Erythroblast (primary cell): ENCODE measurements at places on chromosomes 5 and 9.

DNA sequence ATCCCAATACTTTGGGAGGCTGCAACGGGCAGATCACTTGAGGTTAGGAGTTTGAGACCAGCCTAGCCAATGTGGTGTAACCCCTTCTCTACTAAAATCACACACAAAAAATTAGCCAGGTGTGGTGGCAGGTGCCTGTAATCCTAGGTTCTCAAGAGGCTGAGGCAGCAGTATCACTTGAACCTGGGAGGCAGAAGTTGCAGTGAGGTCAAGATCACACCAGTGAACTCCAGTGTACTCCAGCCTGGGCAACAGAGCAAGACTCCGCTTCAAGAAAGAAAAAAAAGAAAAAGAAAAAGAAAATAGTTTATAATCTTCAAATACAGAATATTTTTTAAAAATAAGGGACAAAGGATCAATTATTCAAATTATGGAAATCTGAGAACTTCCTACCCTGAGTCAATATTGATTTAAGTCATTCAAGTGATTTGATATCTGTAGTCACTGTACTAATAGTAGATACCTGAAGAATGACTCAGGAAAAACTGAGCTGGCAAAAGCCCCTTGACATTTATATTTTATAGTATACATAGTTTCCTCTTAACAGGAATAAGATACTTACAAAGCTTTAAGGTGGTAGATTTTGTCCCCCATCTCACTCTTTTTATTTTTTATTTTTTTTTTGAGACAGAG is 61.8 kb downstream of the PTBP3 start:
- DNase-seq: no peak

GRCh38 chr5:112823656-112824055 is 37.4 kb upstream of the SRP19 start:
- no peak for DNase-seq

GRCh38 chr5:77209495-77210090 is 887 bp upstream of the PDE8B start:
- no peak for DNase-seq

GRCh38 chr5:154478224-154478565 is at the start of gene HAND1:
HAND1 (minus strand) TSS chr5:154478227; CDS start chr5:154478008, 219 bp downstream.
- no peak for DNase-seq

DNA sequence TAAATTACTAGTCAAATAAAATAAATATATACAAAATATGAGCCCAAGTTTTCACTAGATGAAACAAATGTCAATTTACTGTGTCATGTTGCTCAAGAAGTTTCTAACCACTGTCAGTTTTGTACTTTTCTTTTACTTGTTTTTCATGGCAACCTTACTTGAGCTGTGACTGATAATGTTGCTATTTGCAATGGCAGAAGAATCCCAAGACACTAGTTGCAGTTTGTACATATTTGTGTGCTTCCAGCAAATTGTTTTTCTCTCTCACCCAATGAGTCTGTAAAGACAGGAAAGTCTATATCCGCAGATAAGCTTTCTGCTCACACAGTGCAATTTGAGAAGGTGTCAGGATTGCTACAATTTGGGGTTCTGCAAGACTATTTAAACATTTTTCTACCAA is 338.6 kb upstream of the PCSK5 start:
- DNase-seq: no peak

GRCh38 chr5:82599692-82600091 is 321.5 kb upstream of the RPS23 start:
- no peak for DNase-seq

DNA sequence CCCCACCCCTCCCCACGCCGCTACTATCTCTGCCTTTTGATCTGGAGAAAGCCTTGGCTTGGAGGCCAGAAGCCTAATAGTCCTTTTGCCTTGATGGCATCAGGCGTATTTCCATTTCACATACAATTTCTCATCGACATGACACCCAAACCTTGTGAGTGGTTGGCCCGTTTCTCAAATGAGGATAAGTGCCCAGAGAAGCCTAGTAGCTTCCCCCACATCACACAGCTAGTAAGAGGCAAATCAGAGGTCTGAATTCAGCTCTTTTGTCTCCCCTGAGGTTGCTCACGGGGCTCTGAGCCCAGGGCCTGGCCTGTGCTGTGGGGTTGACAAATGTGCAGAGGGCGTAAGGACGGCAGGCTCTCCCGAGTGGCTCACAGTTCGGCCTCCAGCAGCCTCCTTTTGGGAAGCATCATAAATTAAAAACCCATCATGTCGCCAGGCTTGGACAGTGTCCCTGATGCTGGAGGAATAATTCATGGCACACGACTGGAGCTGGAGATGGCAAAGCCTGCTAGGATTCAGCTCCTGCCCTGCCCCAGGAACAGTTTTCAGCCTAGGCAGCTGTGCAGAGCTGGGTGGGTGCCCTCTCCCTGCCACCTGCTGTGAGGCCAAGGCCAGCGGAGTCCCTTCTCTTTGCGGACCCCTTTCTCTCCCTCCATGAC is 263.8 kb downstream of the NSG2 start:
- no peak for DNase-seq

DNA sequence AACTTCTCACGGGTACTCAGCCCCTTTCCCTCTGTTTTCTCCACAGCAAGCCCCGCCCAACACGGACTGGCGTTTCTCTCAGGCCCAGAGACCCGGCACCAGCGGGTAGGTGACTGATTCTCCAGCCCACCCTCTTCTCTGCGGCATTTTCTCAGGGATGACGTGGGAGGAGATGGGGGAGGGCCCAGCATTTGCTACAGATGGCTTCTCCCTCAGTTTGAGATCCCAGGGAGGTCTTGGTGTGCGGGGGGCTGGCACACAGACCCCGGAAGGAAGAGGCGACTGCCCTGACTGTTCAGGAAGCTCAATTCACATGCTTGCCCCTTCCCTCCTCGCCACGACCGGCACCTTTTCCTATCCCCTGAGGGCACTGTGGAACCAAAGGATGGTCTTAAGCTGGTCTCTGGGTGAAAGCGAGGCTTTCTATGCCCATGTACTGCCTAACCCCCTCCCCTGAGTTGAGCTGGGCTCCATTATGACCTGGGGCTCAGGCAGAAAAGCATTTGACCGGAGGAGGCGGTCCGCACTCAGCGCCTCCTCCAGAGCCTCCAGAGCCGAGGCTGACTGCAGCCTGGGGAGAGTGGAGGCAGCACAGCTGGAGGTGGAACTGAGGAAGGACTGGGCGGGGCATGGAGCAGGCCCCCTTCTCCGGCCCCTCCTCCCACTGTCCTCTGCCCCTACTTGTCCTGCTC is 6.0 kb downstream of the PCDHGC5 start:
- DNase-seq: no peak

GRCh38 chr5:51395666-51396356 is 12.6 kb downstream of the ISL1 start:
- DNase-seq: no peak

- DNase-seq: no peak
Measured at GRCh38 chr9:129458155-129458661, 162.7 kb downstream of the C9orf50 start.

DNA sequence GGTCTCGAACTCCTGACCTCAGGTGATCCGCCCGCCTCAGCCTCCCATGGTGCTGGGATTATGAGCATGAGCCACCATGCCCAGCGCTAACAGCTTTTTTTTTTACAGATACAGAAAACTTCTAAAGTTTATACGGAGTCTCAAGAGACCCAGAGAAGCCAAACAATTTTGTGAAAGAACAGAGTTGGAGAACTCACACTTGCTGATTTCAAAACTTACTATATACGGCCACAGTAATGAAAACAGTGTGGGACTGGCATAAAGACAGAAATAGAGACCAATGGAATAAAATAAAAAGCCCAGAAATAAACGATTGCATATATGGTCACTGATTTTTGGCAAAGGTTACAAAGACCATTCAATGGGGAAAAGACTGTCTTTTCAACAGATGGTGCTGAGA is 85.6 kb upstream of the CACNA1B start:
- no peak for DNase-seq

DNA sequence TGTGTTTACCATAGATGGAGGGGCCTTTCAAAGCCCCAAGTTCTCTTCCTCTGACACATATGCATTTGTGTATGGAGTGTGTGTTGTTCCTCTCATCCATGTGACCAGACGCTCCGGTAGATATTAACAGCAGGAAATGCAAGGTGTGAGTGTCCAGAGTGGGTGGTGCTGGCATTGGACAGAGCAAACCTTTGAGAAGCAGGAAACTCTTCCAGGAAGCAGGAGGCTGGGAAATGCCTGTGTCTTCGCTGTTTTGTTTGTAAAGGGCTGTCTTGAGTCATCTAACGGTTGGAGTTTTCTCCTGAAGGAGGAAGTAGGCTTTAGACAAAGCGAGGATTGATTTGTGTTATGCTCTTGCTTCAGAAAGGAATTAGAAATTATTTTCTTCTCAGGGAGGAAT is 370.9 kb downstream of the PLK2 start:
- no peak for DNase-seq

DNA sequence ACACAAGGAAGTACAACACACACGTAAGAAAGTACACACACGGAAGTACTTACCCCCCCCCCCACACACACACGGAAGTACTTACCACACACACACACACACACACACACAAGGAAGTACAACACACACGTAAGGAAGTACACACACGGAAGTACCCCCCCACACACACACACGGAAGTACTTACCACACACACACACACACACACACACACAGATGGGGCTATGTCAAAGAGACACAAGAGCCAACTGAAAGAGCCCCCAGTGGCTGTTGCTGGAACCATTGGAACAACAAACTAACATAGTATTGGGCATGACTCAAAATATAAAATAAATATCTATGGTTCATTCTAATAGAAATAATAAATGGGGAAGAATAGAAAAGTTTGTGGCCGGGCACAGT is 4.9 kb upstream of the MAPK9 start:
- DNase-seq: no peak
